Activated CD4-positive, alpha-beta T cell treated with anti-CD3 and anti-CD28 coated beads for 4 hours (primary cell): ENCODE measurements at places on chromosomes 13 and 19.

GRCh38 chr19:32673573-32673972 lies 1.4 kb downstream of the ANKRD27 start:
- no peak for DNase-seq

DNA sequence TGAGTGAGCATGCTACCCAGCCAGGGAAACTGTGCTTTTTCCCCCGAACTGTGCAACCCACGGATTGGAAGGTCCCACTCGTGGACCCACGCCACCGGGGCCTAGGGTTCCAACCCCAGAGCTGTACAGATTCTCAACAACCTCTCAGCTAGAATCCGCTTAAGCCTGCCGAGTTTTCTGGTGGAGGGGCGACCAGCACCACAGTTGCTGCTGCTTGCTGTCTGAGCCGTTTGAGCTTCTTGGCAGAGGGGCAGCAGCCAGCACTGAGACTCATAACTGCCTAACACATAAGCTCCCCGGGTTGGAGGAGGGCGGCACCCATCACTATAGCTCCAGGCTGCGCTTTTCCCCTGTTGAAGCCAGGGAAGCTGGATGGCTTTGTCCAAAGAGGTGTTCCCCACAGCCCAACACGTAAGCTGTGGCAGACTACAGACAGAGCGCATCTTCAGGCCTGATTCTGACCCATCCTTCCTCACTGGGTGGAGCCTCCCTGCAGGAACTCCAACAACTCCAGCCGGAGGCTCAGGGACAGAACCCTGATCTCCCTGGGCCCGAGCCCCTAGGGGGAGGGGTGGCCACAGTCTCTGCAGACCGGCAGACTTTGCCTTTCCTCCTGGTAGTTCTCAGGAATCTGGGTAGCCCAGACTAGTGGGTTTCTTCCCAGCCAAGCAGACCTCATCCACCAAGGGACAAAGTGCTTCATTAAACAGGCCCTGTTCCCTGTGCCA lies 871.6 kb downstream of the SLITRK6 start:
- no peak for DNase-seq

GRCh38 chr19:21519488-21519887 lies 14.1 kb downstream of the ZNF429 start:
- no peak for DNase-seq

GRCh38 chr19:38862321-38863059 lies 12.7 kb upstream of the HNRNPL start:
- DNase-seq: no peak

DNA sequence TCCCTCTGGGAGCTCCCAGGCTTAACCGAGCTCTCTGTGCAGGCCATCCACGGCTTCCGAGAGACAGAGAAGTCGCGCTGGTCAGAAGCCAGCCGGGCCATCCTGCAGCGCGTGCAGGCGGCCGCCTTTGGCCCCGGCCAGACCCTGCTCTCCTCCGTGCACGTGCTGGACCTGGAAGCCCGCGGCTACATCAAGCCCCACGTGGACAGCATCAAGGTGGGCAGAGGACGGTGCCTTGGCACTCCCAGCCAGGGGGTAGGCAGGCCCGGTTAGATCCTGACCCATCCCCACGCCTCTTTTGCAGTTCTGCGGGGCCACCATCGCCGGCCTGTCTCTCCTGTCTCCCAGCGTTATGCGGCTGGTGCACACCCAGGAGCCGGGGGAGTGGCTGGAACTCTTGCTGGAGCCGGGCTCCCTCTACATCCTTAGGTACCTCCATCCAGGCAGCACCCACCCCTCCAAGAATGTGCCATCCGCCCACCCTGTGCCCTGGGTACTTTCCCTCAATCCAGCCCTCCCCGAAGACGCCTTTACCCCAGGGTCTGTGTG lies 1.5 kb downstream of the PSPN start:
- DNase-seq: no peak
